ENCODE measurements at places on chromosomes 5 and 9.

DNA sequence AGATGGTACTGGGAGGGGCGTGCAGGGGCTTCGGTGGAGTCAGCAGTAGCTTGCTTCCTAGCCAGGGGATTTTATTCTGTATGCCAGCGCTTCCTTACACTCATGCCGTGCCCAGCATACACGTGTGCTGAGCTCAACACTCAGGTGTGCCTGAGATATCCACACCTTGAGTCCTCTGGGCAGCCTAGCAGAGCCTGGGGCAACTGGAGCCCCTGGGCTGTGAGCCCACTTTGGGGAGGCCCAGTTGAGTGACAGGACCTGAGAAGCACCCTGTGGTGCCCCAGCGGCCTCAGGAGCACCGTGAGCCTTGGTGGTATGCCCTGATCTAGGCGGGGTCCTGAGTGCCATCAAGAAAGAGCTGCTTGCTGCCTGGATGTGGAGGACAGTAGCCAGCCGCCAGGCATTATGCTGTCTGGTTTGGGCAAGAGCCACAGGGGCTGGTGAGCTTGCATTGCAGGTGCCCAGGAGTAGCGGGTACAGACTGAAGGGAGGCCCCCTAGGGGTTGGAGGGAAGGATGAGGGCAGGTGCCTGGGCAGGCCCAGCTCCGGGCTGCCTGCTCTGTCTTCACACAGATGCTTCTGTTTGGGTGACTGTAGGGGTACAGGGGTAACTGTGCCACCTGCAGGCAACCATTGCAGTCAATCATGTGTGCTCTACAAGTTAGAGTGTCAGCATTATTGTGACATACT lies 42.9 kb downstream of the BNIP1 start:
- DNase-seq: no peak

- DNase-seq: no peak
These were observed 74.3 kb upstream of the DAB2IP start for GRCh38 chr9:121577166-121577565.

DNA sequence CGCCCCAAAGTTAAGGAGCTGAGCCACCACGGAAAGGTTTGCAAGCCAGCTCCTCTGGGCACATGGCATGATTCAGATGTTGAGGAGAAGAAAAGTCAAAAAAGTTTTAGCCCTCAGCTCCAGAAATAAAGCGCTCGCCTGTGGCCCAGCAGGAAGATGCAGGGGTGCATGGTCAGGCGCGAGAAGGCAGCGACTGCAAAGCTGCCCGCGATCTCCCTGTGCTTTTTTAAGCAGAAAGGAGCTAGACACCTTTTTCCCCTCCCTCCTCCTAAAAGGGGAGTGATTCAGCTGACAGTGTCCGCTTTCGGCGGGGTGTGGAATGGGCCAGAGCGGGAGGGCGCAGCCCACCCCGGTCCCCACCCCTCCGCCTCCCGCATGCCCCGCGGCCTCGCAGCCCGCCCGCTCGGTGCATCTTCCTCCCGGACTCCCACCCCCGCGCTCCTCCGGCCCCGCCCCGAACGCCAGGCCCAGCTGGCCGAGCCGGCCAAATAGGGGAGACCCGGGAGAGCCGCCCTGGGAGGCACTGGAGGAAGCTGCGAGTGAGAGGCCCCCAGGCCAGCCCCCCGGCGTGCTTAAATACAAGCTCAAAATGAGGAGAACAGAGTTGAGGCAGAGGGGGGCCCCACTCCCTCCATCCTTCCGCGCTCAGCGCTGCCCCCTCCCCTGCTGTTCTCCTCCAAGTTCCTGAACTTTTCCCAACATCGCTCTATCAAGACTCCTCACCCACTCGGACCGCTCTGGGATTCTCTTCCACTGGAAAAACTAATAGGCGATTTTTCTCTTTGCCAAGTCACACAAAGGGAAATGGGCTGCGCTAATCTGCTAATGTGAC lies at the start of gene ADAMTS12:
ADAMTS12 (minus strand) TSS at position 203 of the 832 bp plus-strand sequence; CDS start at position 69, 134 bp downstream.
- DNase-seq: peak; percentile 71

- DNase-seq: no peak
These were observed 23.6 kb upstream of the FIBCD1 start for GRCh38 chr9:130962418-130963316.

GRCh38 chr5:159775890-159776289 lies 140.4 kb upstream of the ADRA1B start:
- DNase-seq: no peak

GRCh38 chr9:17597977-17598376 lies 19.1 kb downstream of the SH3GL2 start:
- no peak for DNase-seq

DNA sequence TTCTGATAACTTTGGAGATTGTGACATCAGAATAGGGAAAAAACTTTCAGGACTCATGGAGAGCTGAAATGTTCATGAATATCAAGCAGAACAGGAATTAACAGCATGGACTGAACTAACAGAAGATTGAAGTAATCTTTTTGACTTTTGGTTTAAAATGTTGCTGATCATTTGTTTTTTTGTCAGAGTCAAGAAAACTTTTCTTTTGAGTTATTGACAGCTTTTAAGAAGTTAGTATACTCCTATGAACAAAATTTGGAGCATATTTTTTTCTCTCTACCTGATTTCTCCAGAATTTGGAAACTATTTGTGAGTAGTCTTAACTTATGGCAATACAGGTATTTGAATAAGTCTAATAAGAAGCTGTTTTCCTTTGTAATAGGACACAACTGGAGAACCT lies 244.3 kb upstream of the KLF9 start:
- DNase-seq: no peak

DNA sequence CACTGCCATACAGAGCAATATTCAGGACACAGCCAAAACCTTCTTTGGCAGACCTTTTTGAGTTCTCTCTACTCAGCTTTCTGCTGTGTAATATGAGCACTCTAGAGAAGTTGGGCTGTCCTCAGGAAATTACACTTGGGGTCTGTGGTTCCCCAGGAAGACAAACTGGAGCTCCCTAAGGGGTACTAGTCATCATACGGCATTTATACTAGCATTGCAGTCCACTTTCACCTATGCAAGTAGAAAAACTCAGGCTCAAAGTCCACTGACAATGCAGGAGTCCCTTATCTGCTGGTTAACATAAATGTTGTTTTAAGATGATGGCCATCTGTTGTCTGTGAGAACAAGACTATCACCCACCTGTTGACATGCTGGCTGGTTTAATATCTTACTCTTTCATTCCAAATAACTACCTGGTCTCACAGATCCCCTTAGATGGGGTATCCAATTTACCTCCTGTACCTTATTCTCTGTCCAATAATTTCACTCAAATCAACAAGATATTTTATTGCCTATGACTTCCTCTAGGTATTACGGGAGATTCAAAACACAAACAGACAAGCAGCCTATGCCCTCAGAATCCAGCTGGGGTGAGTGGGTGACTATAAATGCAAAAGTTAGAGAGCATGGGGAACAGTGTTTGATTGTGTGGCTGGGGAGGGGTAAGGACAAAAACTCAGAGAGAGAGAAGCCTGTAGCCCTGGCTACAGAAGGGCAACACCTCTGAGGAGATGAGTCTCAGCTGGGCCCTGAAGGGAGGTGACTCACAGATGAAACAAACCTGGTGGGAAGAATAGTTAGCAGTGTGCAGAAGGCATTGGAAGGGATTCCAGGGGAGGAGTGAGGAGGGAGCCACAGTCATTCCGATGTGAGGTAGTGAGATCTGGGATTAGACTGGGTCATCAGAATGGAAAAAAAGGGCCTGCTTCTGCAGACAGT lies 10.2 kb downstream of the DOCK8 start:
- no peak for DNase-seq

GRCh38 chr5:113124914-113125313 lies 148.3 kb downstream of the DCP2 start:
- DNase-seq: no peak

- DNase-seq: no peak
These were observed 40.7 kb downstream of the KIAA0825 start for GRCh38 chr5:94577466-94578245.

DNA sequence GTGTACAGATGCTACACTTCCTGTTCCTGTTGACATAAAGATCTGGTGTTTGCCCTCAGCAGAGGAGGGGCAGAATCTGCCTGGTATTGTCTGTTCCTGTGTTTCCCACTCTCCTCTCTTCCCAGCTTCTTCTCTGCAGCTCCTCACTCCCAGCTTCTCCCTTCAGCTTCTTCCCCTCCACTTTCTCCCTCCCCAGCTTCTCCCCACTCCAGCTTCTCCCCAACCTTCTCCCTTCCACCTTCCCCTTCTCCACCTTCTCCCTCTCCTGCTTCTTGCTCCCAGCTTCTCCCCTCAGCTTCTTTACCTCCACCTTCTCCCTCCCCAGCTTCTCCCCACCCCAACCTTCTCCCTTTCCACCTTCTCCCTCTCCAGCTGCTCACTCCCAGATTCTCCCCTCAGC lies 148.9 kb upstream of the IRX2 start:
- no peak for DNase-seq

GRCh38 chr5:164941132-164941531 lies 1435.7 kb downstream of the MAT2B start:
- DNase-seq: no peak

DNA sequence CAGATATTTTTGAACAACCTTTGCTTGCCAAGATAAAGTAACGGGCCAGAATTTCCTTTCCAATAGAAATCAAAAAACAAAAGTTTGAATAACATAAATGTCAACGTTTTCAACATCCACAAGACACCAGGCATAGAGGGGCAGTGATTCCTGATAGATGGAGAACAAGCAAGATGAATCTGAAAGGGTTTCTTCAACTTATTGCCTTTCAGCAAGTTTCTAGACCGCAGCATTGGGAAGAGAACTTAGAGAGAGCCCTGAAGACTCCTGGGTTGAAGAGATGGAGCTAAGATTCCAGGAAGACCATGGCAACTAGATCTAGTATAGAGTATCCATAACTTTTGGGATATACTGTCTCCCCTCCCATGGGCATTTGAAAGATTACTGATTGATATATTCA lies 751.4 kb upstream of the CTNND2 start:
- DNase-seq: no peak

- no peak for DNase-seq
These were observed 58.1 kb downstream of the TJP2 start for GRCh38 chr9:69232135-69232534.

DNA sequence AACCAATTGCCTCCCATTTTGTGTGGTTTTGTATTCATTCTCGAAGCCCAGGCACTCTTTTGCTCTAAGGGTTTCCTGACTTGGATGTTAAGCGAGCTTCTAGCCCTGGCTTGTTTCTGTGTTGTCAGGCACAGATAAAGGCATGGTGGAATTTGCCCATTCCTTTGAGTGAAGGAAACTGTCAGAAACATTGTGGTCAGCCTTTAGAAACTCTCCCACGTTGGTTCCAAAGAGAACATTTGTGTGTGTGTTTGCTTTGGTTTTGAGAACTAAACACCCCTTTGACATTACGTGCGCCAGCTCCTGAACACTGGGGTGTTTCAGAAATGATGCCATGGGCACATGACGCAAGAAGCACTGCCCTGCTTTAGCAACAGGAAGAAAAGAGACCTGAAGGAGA lies 320.9 kb downstream of the NTRK2 start:
- no peak for DNase-seq

- no peak for DNase-seq
These were observed 219.1 kb downstream of the MED10 start for GRCh38 chr5:6158974-6159831.

DNA sequence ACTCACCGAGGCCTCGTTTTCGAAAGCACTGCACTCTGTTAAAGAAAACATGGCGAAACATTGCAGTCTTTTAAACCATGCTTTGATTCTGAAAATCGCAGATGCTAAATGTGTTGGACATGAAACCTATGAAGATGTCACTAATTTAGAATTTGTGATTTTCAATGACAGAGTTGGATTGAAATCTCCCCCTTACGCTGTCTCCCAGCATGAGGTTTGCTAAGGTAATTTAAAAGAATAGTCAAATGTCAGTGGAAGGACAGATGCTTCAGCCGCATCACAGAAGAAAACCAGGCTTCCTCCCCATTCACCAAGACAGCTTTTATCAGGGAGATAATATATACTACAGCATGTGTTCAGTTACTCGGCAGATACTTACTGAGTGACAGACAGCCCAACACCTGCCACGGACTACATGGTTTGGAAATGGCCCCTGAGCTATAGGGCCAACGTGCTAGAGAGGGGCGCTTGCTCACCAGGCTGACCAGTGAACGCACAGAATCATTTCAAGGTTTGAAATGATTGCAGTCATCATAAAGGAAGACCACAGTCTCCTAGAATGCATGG lies 136.9 kb downstream of the ADAMTS16 start:
- no peak for DNase-seq

- DNase-seq: no peak
These were observed 65.9 kb upstream of the GNAQ start for GRCh38 chr9:78097541-78097940.

GRCh38 chr5:126911986-126912385 lies 118.4 kb downstream of the MARCHF3 start:
- no peak for DNase-seq

DNA sequence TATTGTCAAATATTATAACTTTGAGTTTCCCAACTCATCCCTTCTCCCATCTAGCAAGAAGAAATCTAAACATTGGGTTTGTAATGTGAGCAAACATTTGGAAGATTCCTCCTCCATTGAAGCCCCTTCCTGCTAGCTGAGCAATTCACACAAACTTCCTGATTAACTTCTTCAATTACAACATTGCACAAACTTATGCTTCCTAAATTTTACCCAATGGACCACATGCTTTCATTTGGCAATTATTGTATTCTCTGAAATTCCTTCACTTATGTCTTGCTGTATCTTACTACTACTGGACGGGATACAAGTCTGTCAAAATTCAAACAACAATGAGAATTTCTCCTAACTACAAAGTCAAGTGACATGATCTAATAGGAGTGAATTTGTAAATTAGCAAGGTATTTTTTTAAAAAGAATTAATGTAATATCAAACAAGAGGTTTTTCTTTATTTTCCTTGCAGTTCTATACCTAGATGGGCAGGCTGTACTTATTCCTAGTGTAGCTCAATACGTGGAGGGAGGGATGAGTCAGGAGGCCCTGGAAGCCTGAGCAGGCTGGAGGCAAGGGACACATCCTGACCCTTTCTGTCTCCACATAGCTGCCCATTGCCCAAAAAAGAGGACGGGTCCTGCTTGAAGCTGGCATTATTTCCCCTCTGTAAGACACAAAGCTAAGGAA lies 11.8 kb upstream of the IFNW1 start:
- DNase-seq: no peak

- no peak for DNase-seq
These were observed 57.1 kb downstream of the HCN1 start for GRCh38 chr5:45639040-45639439.

GRCh38 chr9:73093740-73094379 lies 57.8 kb upstream of the ANXA1 start:
- DNase-seq: no peak

DNA sequence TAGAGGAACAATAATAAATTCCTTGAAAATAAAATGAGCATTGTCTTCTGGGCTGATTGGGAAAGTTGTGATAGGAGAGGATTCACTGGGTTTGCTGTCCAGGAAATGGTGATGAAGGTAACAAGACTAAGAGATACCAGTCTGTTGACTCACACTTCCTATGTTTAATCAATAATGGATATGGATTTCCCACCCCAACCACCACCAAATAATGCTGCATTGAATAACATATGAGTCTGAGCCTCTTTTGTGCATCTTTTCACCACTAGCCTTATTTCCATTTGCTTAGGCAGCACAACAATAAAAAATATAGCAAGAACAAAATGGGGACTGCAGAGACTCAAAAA lies 120.2 kb upstream of the NFIB start:
- no peak for DNase-seq

All from HAP-1 (cell line).